ENCODE measurements at places on chromosomes 6 and 20.
A peak's percentile ranks its signal among the peaks of the same experiment; 100 is the strongest.

DNA sequence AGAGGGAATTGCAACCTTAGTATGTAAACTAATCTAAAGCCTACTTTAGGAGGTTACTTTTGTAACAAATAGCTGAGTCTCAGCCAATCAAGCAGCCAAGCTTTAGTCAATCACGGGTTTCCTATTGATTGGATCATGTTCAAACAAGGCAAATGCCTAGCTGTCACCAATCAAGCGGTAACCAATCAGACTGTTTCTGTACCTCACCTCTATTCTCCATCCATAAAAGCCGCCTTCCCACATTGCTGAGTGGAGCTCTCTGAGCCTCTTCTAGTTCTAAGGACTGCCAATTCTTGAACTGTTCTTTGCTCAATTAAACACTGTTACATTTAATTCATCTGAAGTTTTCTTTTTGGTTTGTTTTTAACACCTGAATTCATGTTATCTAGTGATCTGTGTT, 148.4 kb upstream of the BMP5 start:
- DNase-seq = no peak

DNA sequence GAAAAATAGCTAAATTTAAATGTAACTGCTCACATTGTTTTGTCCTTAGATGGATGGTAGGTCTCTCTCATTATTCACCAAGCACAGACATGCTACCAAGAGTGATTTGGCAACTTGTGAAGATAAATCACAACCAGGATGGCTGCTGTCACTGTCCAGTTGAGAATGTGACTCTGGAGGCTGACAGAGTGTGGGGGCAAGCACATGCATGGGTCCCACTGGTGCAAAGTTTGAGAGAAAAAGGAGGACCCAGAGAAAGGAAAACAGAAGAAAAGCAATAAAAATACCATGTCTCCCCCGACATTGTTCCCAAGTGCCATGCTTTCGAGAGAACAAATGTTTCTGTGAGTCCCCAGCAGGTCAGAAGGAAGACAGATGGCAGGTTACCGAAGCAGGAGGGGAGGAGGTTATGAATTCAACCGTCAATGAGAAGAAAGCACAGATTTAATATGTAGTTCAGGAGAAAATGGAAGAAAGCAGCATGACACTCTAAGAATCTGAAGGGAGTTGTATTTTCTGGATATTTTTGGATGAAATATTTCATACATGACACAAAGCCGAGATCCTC, 73.0 kb upstream of the TSHZ2 start:
- no peak for DNase-seq

GRCh38 chr6:122401104-122401503, 1.7 kb downstream of the HSF2 start:
- DNase-seq = no peak

GRCh38 chr6:157424491-157425020, 43.6 kb downstream of the ZDHHC14 start:
- no peak for DNase-seq

DNA sequence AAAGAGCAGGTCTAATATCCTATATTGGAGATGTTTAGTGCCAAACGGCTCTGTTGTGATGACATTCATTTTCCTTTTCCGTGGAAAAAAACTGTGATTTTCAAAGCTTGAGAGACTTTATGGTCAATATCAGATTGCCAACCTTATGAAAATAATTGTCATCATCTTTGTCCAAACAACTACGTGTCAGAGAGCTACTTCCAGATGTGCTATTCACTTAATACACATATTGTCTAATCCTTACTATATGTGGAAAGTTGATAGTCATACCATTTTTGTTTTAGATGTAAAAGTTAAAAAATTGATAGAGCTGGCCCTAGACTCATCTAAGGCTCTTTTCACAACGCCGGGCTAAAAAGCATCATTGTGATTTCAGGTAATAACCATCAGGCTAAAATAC, 550.0 kb downstream of the PHF3 start:
- no peak for DNase-seq

DNA sequence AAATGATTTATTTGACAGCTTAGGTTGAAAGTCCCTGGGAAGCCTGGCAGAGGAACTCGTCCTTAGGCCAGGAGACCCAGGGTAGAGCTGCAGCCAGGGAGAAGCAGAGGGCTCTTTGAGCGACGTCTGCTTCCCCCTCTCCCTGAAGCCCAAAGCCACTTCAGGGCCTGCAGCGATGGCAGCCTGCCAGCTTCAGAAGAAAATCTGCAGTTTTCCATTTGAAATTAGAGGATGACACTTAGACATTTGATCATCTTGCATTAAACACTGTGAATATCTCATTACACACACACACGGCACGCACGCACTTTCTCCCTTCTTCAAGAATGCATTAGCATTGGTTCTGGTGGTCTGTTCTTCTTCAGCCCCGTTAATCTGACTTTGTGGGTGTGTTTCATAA, 96.5 kb downstream of the PLEKHG1 start:
- DNase-seq = no peak

DNA sequence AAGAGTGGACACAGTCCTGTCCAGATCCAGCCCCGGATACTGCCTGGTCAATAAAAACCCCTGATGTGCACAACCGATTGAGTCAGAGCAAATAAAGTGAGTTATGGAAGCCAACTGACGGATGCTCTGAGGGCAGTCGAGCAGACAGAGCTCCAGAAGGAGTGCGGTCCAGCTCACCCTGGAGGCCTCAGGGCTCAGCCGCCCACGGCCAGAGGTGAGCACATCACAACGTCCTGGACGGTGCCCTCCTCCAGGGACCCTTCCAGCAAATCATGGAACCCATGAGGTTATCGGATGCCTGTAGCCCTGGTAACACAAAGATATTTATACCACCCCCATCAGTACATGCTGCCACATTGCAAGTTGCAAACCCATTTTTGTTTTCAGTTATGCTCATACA, 44.0 kb upstream of the SMOC2 start:
- no peak for DNase-seq

DNA sequence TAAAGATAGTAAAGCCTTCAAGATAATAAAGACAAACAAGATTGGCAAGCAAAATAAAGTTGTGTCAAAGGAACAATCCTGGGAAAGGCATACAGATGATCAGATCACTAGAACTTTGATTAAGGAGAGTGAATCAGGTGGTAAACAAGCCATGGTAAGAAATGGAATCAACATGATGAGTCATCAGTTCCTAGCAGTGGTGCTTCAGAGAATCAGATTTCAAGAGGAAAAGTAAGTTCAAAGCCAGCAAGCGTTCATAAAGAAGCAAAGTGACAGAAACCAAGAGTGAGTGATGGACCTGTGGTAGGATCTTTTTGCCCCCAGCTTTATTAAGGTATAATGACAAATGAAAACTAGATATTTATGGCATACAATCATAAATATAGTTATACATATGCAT, 340.4 kb downstream of the TPBG start:
- no peak for DNase-seq

DNA sequence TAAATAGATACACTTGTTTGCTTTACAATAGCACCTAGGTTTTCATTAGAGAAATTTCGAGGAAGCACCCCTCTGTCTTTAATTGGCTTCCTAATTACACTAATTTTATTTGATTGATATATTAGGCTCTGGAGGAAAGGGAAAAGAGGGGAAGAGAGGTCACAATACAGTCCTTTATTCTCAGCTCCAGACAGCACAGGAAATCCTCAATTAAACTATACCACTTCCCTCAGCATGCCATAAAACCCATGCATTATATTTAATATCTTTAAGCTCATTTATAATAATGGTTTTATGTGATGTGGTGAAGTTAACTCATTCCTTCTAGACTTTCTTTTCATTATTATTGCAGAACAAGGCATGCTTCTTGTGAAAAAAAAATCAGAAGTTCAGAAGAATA, 17.7 kb upstream of the PDE7B start:
- DNase-seq = no peak

- no peak for DNase-seq
These were observed 26.5 kb downstream of the CD109 start for GRCh38 chr6:73722318-73723060.

DNA sequence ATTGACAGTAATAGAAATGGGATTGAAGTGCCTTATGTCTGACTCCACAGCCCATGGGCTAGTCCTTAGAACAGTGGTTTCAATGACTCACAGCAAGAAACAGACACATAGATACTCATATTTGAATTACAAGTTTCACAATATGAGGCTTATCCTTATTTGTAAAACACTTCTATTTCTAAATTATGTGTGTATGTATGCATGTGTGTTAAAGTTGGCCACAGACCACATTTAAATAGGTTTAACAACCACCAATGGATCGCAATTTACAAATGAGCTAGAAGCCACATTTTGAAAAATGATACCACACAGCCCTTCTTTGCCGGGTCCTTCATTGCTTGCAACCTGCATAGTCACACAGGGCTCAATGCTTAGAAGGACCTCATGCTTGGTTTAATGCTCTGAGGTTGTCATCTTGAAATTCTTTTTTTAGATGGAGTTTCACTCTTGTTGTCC, 157.8 kb upstream of the PREP start:
- no peak for DNase-seq

- no peak for DNase-seq
These were observed 115.1 kb downstream of the ZMYND8 start for GRCh38 chr20:47241345-47241781.

GRCh38 chr6:133632206-133632605, 256.7 kb upstream of the TCF21 start:
- no peak for DNase-seq

GRCh38 chr6:27053738-27054137, 193.8 kb upstream of the PRSS16 start:
- DNase-seq = no peak

DNA sequence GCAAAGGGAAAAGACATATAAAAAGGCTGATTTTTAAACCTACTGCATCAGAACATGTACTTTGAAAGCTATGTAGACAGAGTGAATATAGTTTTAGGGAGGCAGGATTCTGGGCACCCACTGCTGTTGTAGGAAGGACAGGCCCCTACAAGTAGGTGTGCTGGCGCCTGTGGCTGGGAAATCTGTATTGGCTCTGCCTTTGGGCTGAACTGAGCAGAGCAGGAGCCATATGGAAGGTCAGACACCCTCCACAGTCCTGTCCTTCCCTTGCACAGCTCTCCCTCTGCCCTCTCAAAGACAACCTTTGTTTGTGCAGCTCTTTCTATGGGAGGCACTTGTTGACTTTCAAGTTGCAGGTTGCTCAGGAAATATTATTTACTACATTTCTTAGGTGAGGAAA, 18.4 kb upstream of the ULBP3 start:
- no peak for DNase-seq

DNA sequence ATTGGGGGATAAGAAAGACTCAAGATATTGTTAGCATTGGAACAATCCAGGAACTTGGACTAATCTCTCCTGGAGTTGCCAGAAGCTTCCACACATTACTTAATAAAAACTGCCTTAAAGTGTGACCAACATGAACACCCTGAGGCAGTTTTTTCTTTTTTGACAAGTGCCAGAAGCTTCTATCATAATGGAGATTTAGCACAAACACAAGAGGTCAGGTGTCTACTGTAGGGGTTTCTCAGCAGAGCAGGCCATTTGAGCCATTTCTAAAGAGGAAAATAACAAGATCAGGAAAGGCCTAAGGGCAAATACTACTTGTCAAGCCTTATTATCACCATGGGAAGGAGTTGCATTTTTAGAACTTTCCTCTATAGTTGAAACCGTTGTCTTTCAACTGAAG, 361.5 kb downstream of the EPM2A start:
- no peak for DNase-seq

DNA sequence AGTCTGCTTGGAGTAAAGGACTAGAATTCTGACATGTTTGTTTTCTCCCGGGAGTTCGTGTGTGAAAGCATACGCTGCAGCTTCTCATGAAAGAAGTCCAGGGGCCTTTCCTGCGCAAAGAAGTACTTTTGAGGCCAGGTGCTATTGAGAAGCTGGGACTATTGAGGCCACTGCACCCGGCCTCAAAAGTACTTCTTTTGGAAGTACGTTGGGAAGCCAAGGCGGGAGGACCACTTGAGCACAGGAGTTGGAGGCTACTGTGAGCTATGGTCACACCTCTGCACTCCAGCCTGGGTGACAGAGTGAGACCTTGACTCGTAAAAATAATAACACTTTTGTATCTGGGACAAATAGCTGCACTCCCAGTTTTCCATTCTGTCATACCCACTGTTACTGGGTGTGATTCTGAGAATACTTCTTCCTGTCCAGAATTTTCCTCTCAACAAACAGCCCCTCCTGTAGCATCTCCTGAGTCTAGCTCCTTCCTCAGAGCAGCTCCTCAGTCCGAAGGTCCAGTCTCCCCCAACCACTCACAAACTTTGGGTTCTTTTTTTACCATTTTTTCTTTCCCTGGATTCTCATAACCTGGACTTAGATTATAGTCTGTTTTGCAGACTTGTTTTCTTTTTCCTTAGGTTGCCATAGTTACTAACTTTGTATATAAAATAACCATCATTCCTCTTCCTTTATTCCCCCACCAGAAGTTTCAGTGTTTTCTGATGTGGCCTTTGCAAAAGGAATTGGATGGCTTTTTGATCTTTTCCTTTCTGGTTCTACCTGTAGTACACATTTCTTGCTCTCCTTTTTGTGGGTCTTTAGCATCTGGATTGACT, 12.7 kb downstream of the STK35 start:
- no peak for DNase-seq

DNA sequence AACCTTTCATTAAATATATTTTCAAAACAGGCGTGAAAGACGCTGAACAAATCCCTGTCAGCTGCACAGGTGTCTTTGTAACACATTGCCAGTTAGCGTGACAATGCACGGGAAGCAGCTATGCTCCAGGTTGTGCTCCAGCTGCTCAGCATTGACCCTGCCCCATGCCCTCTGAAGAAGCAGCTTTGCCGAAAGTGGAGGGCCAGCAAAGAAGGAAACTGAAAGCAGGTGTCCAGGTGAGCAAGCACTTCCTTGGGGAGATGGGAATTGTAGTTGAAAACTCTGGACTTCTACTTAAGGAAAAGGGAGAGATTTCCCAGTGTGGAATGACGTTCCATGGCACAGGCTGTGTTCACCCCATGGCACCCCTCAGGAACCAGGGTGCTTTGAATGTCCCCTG, 125.7 kb downstream of the TTLL2 start:
- no peak for DNase-seq

- peak; percentile 55 for DNase-seq
These were observed 703 bp downstream of the EPHA7 start for GRCh38 chr6:93418408-93419303.

DNA sequence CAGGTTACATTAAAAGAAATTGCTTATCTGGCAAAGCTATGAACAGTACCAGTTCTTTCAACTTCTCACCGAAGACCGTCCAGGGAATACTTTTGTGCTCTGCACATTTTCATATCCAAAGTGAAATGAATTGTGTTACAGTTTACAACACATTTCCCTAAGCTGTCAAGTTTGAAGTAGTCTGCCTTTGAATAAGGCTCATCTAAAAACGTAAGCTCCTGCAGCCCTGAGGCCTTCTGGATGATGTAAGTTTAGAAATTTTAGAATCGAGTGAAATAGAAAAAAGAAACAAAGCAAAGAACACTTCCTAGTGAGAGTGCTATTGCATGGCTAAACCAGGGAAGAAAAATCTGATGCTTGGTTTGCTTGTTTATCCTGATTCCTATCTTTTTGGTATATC, 653.8 kb downstream of the MMUT start:
- no peak for DNase-seq

GRCh38 chr6:21918041-21918440, 324.5 kb downstream of the SOX4 start:
- DNase-seq = no peak
